ENCODE measurements at places on chromosomes 4 and X.
A peak's percentile ranks its signal among the peaks of the same experiment; 100 is the strongest.

GRCh38 chr4:152831416-152831815 is 51.7 kb downstream of the ARFIP1 start:
- H3K36me3 ChIP-seq: no peaks in the 10 kb centered on the region
- H3K4me1 ChIP-seq: no peaks in the 10 kb centered on the region
- H3K27me3 ChIP-seq: no peaks in the 10 kb centered on the region

- peaks cover 12% of the 10 kb centered on the region for H3K4me1 ChIP-seq
- H3K4me3 ChIP-seq: no peak overlapping the region
- no peaks in the 10 kb centered on the region for H3K27me3 ChIP-seq
- no peak overlapping the region for H3K27ac ChIP-seq
These were observed 26.3 kb downstream of the AFF1 start for GRCh38 chr4:86961116-86961515.

DNA sequence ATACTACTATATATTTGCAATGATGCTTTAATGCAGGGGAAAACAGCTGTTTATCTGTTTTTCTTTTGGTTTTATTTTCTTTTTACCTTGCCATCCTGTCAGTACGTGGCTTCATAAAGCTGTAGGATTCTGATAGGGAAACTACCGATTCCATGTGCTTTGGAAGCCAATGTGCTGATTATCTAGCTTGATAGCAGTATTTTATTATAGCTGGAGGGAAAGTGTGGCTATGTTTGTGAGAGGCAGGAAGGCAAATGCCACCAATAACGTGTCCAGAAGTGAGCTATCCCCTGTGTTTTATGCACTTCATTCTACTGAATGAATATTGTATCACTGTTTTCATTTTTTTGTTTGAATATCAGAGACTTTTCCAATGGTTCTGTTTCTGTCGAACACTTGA is 43.7 kb downstream of the IL15 start:
- no peaks in the 10 kb centered on the region for H3K36me3 ChIP-seq
- H3K4me3 ChIP-seq: no peak overlapping the region
- H3K27me3 ChIP-seq: no peaks in the 10 kb centered on the region
- DNase-seq: no peak
- H3K27ac ChIP-seq: no peak overlapping the region
- no peaks in the 10 kb centered on the region for H3K4me1 ChIP-seq

DNA sequence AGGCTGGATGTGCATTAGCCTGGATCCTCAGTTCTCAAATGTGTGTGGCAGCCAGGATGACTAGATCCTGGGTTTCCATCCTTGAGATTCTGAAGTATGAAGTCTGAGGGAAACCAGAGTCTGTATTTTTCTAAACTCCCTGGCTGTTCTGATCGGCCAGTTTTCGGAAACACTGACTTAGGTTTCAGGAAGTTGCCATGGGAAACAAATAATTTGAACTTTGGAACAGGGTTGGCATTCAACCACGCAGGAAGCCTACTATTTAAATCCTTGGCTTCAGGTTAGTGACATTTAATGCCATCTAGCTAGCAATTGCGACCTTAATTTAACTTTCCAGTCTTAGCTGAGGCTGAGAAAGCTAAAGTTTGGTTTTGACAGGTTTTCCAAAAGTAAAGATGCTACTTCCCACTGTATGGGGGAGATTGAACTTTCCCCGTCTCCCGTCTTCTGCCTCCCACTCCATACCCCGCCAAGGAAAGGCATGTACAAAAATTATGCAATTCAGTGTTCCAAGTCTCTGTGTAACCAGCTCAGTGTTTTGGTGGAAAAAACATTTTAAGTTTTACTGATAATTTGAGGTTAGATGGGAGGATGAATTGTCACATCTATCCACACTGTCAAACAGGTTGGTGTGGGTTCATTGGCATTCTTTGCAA is 67.6 kb downstream of the PDGFRA start:
- H3K4me3 ChIP-seq: no peak overlapping the region
- H3K4me1 ChIP-seq: no peaks in the 10 kb centered on the region
- H3K27ac ChIP-seq: no peak overlapping the region
- DNase-seq: no peak

- no peak overlapping the region for H3K27ac ChIP-seq
- H3K4me1 ChIP-seq: no peaks in the 10 kb centered on the region
- H3K36me3 ChIP-seq: no peaks in the 10 kb centered on the region
- H3K4me3 ChIP-seq: no peak overlapping the region
- DNase-seq: no peak
These were observed 12.2 kb downstream of the PLAC1 start for GRCh38 chrX:134645936-134646543.

GRCh38 chr4:165631912-165632311 is 241.1 kb upstream of the TLL1 start:
- DNase-seq: no peak
- no peaks in the 10 kb centered on the region for H3K4me1 ChIP-seq
- H3K4me3 ChIP-seq: no peak overlapping the region
- H3K27ac ChIP-seq: no peak overlapping the region
- no peaks in the 10 kb centered on the region for H3K27me3 ChIP-seq
- no peaks in the 10 kb centered on the region for H3K36me3 ChIP-seq

DNA sequence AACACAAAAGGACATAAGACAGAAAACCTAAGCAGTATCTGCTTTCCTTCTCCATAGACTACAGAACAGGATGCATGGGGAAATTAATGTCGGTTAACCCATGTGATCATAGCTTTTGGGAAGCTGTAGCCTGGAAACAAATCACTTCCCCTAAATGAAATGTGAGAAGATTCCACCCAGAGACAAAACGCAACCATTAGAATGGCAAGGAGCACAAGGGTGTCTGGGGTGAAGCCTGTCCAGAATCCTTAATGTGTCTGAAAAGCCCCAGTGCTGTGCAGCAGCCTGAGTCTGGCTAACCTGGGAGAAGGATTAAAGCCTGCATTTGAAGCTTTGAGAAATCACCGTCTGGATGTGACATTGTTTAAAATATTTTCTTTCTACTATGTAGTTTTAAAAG is 213.3 kb downstream of the ANKRD50 start:
- H3K4me3 ChIP-seq: no peak overlapping the region
- H3K27me3 ChIP-seq: no peaks in the 10 kb centered on the region
- H3K27ac ChIP-seq: no peak overlapping the region
- no peaks in the 10 kb centered on the region for H3K36me3 ChIP-seq
- DNase-seq: no peak

GRCh38 chr4:140271553-140271952 is 101.9 kb upstream of the SCOC start:
- H3K4me3 ChIP-seq: no peak overlapping the region
- H3K36me3 ChIP-seq: no peaks in the 10 kb centered on the region
- H3K27ac ChIP-seq: no peak overlapping the region
- H3K27me3 ChIP-seq: no peaks in the 10 kb centered on the region
- no peaks in the 10 kb centered on the region for H3K4me1 ChIP-seq
- no peak for DNase-seq

- H3K27ac ChIP-seq: no peak overlapping the region
- H3K4me1 ChIP-seq: peaks cover 45% of the 10 kb centered on the region
- no peaks in the 10 kb centered on the region for H3K36me3 ChIP-seq
- no peaks in the 10 kb centered on the region for H3K27me3 ChIP-seq
- no peak overlapping the region for H3K4me3 ChIP-seq
- peak; percentile 37 for DNase-seq
These were observed 72.6 kb downstream of the GPR82 start for GRCh38 chrX:41796577-41796976.

DNA sequence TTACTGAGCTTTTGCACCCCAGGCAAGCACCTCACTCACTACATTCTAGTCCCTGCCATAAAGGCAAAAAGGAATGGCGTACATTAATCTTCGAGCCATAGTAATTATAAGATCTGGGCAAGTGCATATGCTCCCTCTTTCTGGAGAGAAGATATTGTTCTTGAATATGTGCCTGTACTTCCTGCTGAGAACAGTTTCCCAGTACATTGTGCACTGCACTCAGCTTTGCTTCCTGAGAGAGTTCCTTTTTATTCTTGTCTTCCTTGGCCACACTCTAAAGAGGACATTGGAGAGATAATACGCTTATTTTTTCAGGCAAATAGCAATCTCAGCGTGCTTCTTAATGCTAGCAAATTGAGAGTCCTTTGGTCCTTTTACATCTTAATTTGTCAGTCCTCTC is 909.0 kb upstream of the PCDH10 start:
- no peak overlapping the region for H3K4me3 ChIP-seq
- H3K27me3 ChIP-seq: no peaks in the 10 kb centered on the region
- H3K36me3 ChIP-seq: no peaks in the 10 kb centered on the region
- DNase-seq: no peak
- H3K27ac ChIP-seq: no peak overlapping the region

DNA sequence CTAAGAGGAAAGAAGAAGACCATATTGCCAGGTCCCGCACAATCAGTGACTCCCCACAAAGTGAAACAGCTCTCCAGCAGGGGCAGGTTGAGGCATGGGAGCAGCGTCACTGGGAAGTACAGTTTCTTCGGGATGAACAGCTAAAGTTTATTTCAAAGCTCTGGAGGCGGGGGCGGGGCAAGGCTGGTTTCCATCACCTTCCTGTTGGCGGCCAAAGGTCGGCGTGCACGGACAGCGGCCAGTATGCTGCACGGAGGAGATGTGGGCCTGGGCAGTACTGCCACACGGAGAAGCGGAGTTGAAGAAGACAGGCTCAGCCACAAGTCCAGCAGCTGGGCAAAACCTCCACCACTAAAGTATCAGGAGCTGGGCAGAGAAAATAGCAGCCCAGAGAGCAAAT is 951 bp upstream of the ZNF518B start:
- peaks cover 5% of the 10 kb centered on the region for H3K27me3 ChIP-seq
- H3K4me1 ChIP-seq: peaks cover 36% of the 10 kb centered on the region
- no peak overlapping the region for H3K27ac ChIP-seq
- H3K4me3 ChIP-seq: no peak overlapping the region

DNA sequence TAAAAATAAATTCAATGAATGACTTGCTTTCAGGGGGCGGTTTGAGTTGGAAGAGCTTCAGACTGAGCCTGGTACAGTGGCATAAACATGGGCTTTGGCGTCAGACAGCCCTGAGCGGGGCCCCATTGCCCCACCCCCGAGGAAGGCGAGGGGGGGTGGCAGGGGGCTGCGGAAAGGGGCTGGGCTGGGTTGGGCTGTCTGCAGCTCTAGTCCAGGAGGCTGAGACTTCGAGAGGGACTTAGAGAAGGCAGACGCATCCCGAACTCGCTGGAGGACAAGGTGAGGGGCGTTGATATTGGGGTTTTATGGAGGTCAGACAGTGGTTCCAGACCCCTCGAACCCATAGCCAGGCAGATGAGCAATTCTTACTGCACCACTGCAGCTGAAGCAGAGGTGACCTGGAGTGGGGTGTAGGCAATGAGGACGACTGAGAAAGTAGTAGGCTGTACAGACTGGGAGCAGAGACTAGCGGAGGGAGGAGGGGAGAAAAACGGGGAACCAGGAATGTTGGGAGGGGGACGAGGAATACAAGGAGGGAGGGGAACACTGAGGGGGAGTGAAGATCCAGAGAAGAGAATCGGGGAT is at the start of gene MAGED2:
Gene MAGED2, plus strand, starts transcription at position 222 of the 585 bp plus-strand sequence. CDS start 1,587 bp downstream, outside the sequence.
- peak within 1 kb of the TSS; percentile 65 for H3K4me3 ChIP-seq
- H3K36me3 ChIP-seq: peaks cover 21% of the 10 kb centered on the region
- peak within 1 kb of the TSS; percentile 80 for H3K27ac ChIP-seq
- DNase-seq: peak; percentile 44

DNA sequence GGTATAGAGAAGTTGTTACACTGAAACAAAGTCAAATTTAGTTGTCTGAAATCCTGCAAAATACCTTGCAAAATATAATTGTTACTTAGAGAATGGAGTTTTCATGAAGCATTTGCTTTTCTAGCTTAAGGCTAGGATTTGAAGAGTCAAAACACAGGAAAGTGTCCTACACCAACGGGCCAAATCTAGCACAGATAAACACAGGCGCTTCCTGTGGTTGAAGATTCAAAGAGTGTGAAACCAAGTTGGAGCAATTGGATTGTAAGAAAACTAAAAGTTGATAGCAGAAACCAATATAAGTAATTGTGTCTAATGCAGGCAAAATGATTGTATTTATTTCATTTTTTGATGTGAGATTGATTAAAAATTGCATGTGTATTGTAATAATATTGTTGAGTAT is 2002.5 kb upstream of the TENM3 start:
- H3K4me3 ChIP-seq: no peak overlapping the region
- no peaks in the 10 kb centered on the region for H3K27me3 ChIP-seq
- no peak for DNase-seq
- H3K4me1 ChIP-seq: no peaks in the 10 kb centered on the region

GRCh38 chrX:20362268-20363267 is 95.9 kb upstream of the RPS6KA3 start:
- no peak overlapping the region for H3K4me3 ChIP-seq
- no peak for DNase-seq
- no peak overlapping the region for H3K27ac ChIP-seq
- H3K36me3 ChIP-seq: no peaks in the 10 kb centered on the region
- H3K4me1 ChIP-seq: no peaks in the 10 kb centered on the region

DNA sequence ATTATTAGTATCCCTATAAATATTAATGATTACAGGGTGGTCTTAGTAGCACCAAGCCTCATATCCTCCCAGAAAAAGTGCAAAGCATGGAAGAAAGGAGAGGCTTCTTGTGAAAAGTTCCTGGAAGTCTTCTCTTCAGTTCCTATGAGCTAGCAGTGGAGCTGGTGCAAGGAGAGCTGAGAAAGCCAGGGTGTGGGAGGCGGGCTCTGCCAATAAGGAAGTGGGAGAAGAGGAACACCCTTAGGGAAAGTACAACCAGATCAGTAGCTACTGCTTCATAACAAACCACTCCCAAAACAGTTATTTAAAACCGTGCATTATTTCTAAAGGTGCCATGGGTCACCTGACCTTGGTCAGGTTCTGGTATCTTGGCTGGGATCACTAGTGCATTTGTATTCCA is 72.4 kb downstream of the MAP9 start:
- no peak overlapping the region for H3K4me3 ChIP-seq
- H3K36me3 ChIP-seq: no peaks in the 10 kb centered on the region
- no peaks in the 10 kb centered on the region for H3K4me1 ChIP-seq
- no peak overlapping the region for H3K27ac ChIP-seq
- H3K27me3 ChIP-seq: no peaks in the 10 kb centered on the region

- DNase-seq: no peak
- no peaks in the 10 kb centered on the region for H3K36me3 ChIP-seq
- H3K4me1 ChIP-seq: no peaks in the 10 kb centered on the region
- no peak overlapping the region for H3K4me3 ChIP-seq
- no peak overlapping the region for H3K27ac ChIP-seq
- H3K27me3 ChIP-seq: no peaks in the 10 kb centered on the region
These were observed 221.6 kb upstream of the SPANXN4 start for GRCh38 chrX:142804085-142804484.

DNA sequence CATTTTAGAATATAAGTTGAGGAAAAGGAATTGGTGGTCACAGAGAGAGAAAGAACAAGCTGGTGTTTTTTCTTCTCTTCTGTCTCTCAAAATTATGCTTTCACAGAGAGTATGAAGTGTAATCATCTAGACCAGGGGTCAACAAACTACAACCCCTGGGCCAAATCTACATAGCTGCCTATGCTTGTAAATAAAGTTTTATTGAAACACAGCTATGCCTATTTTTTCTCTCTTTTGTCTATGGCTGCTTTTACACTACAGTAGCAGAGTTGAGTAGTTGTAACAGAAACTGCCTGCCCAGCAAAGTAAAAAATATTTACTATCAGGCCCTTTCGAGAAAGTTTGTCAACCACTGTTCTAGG is 6.7 kb upstream of the FAM9C start:
- no peaks in the 10 kb centered on the region for H3K36me3 ChIP-seq
- H3K4me1 ChIP-seq: peaks cover 91% of the 10 kb centered on the region
- H3K4me3 ChIP-seq: no peak overlapping the region
- H3K27ac ChIP-seq: peak overlapping the region; percentile 42

GRCh38 chr4:140038031-140038533 is 115.9 kb downstream of the MAML3 start:
- no peak overlapping the region for H3K27ac ChIP-seq
- no peak for DNase-seq
- peaks cover 3% of the 10 kb centered on the region for H3K27me3 ChIP-seq
- no peaks in the 10 kb centered on the region for H3K36me3 ChIP-seq
- H3K4me1 ChIP-seq: no peaks in the 10 kb centered on the region
- H3K4me3 ChIP-seq: no peak overlapping the region
